ENCODE measurements at places on chromosomes 5 and 9.

DNA sequence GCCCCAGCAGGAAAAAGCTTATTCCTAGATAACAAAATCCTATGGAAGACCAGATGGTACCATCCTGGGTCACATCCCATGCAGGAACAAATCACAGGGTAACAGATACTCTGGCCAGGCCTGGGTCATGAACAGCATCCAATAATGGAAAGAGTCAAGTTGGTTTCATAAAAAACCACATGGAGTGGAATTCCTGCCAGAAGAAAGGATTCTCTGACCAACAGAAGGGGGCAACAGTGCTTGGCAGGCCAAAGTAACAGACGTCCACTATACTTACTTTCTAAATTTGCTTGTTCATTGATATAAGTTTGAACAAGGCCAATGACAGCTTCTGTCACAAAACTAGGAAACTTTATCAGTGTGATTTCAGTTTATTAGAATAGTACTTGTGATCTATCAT, 273.5 kb downstream of the ARRDC3 start:
- DNase-seq: no peak

- no peak for DNase-seq
These were observed 16.4 kb downstream of the RETREG1 start for GRCh38 chr5:16600397-16600796.

DNA sequence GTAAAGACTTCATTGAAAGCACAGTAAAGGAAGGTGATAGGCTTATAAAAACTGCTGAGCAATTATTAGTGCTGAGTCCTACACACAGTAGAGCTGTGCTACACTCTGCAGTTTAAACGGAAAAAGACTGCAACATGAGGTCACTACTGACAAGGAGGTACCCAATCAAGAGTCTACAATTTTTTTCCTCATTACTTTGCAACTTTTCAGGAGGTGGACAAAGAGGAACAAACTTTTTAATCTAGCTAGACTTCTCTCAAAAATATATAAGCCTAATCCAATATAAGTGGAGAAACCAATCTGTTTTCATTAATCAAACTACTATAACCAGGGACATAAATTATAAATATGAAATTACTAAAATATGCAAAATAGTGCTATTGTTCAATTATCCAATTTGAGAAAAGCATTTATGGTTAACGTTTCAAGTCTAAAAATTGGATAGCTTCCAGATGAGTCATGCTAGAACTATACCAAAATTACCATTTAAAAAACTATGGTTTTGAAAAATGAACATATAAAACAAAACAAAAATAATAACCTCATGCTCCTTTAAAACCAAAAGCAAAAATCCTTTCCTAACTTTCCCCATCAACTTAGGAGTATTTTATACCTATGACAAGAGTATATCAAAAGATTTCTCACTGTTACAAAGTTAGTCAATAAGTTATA, 37.7 kb downstream of the FAM13B start:
- DNase-seq: no peak

GRCh38 chr5:175148636-175149172, 295.3 kb downstream of the DRD1 start:
- DNase-seq: no peak

DNA sequence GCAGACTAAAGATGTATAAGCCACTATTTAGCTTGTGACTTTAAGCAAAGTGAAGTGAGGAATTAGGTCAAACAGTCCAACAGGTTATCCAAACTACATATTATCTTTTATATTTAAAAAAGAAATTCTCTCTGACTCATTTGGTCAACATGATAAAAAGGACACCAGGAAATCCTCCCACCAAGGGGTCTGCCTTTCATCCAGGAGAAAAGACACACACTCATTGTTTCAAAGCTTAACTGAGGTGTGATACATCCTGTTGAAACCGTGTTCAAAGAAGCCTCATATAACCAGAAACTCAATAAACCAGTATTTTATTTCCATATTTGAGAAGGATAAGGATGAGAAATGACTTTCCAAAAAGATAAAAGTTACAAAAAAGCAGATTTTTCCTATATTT, 417.1 kb downstream of the HCN1 start:
- no peak for DNase-seq
